Foreskin keratinocyte (primary cell): ENCODE measurements at places on chromosomes 5 and 9. TPM values are rescaled to one million over a fixed set of nuclear protein-coding genes. Genes with fewer than 3 reads are reported as not detected.

PROB1 gene
- 1.4 and 1.6 TPM in 2 replicates for total RNA-seq

DNA sequence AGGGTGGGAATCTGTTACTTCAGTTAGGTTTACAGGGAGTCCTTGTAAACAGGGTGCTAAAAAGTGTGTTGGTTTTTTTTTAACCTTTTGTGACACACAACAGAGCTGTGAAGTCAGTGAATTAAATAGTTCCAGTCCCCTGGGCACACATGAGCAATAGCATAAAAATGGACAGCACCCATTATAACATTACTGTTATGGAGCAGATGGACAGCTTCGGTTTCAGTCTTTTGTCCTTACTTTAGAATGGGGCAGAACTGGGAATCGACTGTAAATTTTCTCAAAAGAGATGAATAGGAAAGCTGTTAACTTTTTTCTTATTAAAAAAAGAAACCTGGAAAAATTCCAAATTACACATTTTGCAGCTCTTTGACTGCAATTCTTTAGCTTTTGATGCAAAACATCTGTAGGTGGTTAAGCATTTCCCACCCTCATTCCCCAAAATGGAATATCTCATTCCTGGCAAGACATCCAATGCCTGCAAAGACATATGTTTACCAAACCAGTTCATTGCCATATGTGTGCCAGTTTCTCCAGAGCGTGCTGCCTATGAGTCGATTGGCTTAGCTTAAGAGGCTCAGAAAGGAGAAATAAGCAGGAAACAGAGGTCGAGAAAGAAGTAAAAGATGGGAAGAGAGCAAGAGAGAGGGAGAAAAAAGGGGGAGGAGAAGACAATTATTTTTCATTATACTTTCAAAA is 212.3 kb upstream of the TMEM161B start:
- no peak for DNase-seq

DNA sequence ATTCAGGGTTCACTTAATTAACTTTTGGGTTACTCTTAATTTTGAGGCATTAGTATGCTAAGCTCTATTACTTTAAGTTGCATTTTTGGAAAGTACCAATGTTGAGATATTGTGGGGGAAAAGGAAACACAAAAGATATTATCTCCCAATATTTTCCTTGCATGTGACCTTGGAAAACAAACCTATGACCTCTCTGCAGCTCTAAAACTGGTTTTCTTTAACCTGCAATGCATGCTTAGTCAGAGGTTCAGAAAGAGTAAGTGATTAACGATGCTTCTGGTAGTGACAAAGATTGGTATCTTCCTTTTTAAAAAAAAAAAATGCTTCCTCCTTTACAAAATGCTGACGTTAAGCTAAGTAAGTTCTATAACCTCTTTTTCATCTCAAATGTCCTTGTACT is 44.9 kb upstream of the CDH18 start:
- DNase-seq, result no peak

- no peak for DNase-seq
Measured at GRCh38 chr9:124121725-124122124, 110.2 kb downstream of the LHX2 start.

DNA sequence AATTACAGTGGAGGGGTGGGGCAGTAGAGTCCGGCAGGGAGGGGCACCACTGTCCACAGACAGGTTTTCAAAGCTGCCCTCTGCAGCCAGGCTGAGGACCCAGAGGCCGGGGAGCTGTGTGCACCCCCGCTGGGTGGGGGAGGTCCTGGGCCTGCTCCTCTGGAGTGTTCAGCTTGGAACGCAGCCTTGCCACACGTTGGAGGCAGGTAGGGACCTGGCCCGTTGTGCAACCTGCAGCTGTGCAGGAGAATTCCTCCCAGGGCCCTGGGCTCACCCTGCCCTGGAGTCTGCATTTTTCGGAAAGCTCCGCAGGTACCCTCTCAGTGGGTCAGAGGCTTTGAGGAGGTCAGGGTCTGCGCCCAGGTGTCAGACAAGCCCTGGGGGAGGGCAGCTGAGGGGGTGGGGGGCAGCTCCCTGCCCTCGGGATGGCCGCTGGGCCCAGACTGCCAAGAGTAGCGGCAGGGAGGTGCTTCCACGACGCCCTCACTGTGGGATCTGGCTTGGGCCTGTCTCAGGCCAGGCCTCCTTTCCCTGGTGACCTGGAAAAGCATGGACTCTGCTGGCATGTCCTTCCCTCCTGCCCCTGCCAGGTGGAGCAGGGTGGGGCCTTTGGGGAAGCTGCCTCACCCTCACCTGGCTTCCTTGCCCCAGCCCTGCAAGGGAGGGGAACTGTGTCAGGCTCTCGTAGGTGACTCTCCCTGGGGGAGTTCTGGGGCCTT is 29.5 kb downstream of the RXRA start:
- peak; percentile 72 for DNase-seq

DNA sequence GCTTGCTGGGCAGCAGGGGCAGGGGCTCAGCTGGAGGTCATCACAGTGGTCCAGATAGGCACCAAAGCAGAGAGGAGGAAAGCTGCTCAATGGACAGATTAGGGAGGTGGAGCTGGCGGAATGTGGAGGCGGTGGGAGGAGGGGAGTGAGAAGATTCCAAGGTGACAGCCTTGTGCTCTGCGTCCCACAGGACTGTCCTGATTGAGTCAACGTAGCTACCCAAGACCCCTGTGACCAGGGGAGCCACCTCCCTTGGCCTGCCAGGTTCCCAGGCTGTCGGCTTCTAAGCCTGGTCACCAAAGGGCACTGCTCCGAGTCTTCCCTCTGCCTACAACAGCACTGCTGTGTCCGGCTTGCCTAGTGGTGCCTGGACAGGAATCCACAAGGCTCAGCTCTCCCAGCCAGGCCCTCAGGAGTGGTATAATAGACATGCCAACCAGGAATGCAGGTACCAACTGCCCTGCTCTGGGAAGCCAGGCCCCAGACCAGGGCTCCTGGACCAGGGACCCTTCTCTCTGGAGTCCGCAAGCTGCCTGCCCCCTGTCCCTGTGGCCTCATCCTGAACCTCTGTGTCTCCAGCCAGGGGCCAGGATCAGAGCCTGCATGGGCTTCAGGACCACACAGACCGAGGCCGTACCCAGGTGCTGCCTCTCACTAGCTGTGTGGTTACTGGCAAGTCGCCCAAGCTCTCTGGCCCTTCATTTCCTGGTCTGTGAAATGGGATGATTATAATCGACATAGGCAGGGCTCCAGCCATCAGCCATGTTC is 67.9 kb downstream of the STK10 start:
- no peak for DNase-seq

AHRR gene
- total RNA-seq, result 0.18 and 0.31 TPM in 2 replicates

DNA sequence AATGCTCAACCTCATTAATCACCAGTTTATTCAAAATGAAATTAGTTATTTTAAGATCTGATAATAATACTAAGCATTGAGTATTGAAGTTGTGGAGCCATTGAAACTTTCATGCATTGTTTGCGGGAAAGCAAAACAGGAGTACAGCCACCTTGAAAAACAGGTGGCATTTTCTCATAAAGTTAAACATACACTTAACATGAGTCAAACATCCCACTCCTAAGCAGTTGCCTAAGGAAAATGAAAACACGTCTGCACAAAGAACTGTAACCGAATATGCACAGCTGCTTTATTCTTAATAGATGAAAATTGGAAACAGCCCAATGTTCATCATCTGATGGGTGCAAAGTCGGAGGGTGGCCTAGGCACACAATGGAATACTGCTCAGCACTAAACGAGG is 177.3 kb downstream of the IRX2 start:
- DNase-seq, result no peak
